ENCODE measurements at places on chromosomes 11 and 22.

- DNase-seq = no peak
These were observed 64.7 kb upstream of the LMO2 start for GRCh38 chr11:33956611-33957010.

DNA sequence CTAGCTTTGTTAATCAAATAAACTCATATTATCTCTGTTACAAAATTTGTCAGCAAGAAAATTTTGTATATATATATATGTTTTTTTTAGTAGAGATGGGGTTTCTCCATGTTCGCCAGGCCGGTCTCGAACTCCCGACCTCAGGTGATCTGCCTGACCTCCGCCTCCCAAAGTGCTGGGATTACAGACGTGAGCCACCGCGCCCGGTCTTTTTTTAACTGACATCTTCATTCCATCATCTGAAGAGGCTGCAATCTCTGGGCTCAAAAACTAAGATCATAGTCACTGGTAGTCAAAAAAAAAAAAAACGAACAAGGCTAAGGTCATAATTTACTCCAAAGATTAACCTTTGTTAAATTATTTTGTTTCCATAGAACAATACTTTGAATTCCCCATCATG lies 5.3 kb upstream of the KLHDC7B start:
- DNase-seq = no peak

DNA sequence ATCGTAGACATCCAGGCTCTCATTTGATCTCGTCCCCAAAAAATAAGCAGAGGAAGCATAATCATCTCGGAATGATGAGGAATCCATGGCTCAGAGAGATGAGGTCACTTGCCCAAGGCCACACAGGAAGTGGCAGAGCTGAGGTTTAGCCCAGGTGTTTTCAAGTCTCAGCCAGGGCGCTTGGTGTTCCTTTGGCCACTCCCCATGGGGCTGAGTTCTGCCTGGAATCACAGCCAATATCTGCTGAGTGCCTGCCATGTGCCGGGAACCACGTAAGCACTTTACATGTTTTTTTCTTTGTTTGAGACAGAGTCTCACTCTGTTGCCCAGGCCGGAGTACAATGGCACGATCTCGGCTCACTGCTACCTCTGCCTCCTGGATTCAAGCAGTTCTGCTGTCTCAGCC lies 29.5 kb upstream of the MYH9 start:
- DNase-seq = no peak

DNA sequence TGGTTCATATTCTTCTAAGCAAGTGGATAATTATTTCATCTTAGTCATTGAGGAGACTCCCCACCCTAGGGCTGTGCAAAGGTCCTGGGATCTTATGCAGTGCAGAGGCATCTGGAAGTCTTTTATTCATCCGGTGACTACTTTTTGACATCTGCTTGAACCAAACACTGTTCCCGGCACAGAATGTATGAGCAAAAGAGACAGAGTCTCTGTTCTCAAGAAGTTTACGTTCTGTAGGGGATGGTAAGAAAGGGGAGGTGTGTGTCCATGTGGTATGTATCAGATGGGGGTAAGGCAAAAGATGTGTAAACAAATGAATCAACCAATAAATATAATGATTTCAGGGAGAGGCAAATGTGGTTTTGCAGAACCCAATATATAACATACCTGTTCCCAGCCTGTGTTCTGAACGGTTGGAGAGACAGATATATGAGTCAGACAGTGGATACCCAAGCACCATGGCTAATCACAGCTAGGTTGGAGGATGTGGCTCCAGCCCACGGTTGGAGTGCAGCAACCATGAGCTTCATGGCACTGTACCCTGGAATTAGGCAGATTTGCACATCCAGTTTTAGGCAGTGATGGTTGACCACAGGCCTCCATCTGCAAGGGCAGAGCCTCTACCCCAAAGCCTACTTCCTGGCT lies 75.1 kb upstream of the CADM1 start:
- DNase-seq = no peak

- no peak for DNase-seq
These were observed 407.1 kb upstream of the LRRC4C start for GRCh38 chr11:41866525-41866924.

Data from NCI-H1417 treated with DMSO at 0.1 percent for 48 hours (cell line).